Activated CD8-positive, alpha-beta T cell treated with anti-CD3 and anti-CD28 coated beads, Interleukin-2, amount 10 ng/mL, durations not matched to agents 7 days and 5 days (primary cell): ENCODE measurements at places on chromosomes 2 and 18. TPM values are rescaled to one million over a fixed set of nuclear protein-coding genes. Genes with fewer than 3 reads are reported as not detected.

DNA sequence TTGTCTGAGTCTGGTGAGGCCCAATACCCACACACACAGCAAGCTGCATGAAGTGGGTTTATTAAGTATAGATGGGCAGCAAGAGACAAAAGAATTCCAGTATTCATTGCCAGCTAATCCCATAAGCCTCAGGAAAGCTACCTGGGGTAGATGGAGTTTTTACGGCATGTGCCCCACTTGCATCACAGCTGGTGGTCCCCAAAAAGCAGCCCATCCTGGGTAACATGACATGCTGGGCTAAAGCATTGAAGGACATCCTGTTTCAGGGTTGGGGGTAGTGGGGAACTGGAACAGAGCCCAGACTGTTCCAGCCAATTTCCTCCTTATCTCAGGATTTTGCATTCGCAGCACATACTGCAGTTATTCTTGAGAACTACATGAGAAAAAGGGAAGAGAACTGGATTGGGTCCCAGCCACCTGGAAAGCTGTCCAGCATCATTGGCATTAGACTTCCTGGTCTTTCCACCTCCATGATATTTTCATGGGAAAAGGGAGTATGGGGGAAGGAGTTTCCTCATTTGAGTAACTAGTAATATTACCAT is 240.1 kb upstream of the MMADHC start:
- no peak for DNase-seq

DNA sequence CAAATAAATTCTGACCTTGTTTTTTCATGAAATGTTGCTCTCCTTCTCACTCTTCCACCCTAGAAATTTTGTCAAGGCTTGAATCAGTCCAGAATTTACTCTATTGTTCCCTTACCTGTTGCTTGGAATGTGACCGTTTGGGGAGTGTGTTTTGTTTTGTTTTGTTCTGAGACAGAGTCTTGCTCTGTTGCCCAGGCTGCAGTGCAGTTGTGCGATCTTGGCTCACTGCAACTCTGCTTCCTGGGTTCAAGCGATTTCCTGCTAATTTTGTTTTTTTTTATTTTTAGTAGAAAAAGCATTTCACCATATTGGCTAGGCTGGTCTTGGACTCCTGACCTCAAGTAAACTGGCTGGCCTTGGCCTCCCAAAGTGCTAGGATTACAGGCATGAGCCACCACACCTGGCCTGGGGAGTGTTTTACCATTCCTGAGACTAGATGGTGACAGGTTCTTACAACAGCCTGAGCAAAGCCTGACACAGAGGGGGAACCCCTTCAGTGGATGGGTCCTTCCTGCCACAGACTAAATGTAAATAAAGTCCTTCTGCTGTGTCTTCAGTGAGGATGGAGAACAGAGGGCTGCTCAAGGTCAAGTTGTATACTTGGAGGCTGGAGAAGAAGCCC is 52.0 kb downstream of the HAUS1 start:
- DNase-seq = peak; percentile 62

GRCh38 chr2:128362176-128362888 is 43.7 kb upstream of the HS6ST1 start:
- DNase-seq = no peak

Gene SERPINB13
- total RNA-seq = not detected

Gene FAHD2A
- total RNA-seq = 29.2 TPM

Gene B3GNT7
- total RNA-seq = 0.26 TPM
